Progenitor cell of endocrine pancreas (in vitro differentiated cells): ENCODE measurements at places on chromosomes 5 and 9.
A peak's percentile ranks its signal among the peaks of the same experiment; 100 is the strongest.

- DNase-seq: no peak
Measured at GRCh38 chr5:165906871-165907270, 2384.6 kb upstream of the WWC1 start.

GRCh38 chr9:37943345-37944265, 39.7 kb upstream of the SLC25A51 start:
- no peak for DNase-seq

DNA sequence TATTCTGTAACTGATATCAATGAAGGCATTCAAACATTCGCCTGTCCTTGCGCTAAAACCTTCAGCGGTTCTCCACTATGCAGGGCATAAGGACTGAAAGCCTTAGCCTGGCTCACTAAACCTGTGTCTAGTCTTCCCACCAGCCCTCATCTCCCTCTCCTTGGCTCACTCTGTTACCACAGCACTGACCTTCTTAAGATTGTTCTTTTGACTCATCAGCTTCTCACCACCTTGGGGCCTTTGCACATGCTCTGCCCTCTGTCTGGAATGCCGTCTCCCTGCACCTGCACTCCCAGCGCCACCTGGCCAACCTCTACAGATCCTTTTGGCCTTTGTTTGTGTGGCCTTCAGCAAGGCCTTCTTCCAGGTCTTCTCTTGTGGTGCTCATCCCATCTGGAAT, 131.8 kb upstream of the IER5L start:
- no peak for DNase-seq

DNA sequence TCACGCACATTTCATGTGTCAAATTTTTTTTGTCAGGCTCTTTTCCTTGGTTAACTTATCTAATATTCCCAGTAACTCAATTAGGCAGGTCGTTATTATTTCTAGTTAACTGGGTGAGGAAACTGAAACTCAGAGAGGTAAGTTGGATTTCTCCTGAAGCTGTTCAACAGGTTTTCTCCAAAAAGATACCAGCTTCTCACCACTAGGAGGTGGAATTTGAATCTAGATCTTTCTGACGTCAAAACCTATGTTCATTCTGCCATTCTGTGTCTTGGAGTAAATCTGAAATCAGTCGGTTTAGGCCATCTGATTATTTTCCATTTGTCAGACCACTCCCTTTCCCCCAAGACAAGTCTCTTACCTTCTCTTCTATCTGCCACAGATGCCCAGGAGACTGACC, 572.9 kb downstream of the ACTL7B start:
- no peak for DNase-seq

GRCh38 chr5:9834871-9835770, 205.0 kb upstream of the TAS2R1 start:
- DNase-seq: no peak

- no peak for DNase-seq
Measured at GRCh38 chr5:149289301-149289700, 17.6 kb downstream of the AFAP1L1 start.

DNA sequence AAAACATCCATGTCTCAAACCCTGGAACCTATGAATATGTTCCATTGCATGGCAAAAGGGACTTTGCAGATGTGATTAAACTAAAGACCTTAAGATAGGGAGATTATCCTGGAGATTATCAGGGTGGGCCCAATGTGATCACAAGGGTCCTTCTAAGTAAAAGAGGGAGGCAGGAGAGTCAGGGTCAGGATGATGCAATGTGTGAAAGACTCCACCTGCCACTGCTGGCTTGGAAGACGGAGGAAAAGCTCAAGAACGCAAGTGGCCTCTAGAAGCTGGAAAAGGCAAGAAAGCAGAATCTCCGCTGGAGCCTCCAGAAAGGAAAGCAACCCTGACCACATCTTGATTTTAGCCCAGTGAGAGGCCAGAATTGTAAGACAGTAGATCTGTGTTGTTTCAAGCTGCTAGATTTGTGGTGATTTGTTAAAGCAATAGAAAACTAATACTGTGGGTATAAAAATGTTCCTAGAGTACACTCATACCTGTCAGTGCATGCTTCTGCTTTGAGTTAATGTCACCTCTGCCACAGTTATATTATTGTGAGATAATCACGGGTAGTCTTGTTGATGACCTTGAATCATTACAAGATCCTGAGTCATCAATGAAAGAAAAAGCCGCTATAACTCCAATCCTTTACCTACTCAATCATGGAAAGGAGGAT, 93.5 kb upstream of the TNPO1 start:
- DNase-seq: no peak

- peak; percentile 33 for DNase-seq
Measured at GRCh38 chr9:21995666-21996398, 1.2 kb downstream of the CDKN2B-AS1 start.

DNA sequence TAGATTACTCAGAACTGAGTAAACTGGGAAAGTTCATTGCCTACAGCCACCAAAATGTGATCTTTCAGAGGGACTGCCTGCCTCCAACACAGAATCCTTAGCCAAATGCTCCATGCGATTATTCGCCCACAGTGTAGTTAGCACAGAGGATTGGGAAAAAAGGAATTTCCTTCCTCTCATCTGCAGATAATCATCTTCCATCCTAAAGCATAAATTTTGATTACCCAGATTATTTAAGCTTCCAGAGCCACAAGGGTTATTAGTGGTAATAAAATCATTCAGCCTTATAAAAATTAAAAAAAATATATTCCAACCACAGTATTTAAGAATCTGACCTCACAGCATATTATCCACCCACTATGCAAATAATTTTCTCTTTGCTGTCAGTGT, 285.3 kb upstream of the GRAMD2B start:
- no peak for DNase-seq

GRCh38 chr9:37935096-37935495, 31.2 kb upstream of the SLC25A51 start:
- no peak for DNase-seq

DNA sequence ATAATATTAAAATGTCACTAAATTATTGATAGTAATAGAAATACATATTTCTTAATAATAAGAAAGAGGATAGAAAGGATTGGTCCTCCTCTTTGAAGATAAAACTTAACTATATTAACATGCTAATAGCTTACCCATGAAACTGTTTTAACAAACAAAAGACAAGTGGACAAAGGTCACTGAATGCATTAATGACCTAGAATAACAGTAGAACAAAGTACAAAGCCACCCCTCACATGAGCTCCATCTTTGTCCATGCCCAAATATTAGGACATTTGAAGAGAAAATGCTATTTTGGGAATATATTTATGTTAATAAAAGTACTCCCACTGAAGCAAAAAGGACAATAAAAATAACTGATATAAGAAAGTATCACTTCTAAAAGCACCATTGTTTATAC, 34.1 kb upstream of the SLC22A5 start:
- no peak for DNase-seq

DNA sequence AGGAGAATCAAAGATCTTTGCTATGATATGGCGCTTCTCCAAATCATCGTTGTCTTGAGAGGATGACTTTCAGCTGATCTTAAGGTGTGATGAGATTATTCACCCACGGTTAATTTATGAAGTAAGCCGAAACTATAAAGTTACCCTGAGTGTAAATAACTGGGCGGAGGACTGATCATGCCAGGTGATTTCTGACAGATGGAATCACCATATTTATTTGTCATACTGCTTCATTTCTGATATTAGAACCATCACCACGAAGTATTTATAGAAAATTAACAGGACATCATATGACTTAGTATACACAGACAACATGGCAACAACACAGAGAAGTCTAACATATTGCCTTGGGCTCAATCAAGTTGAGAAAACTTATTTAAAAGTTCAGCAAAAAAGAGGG, 601.9 kb downstream of the RAB3C start:
- DNase-seq: no peak

DNA sequence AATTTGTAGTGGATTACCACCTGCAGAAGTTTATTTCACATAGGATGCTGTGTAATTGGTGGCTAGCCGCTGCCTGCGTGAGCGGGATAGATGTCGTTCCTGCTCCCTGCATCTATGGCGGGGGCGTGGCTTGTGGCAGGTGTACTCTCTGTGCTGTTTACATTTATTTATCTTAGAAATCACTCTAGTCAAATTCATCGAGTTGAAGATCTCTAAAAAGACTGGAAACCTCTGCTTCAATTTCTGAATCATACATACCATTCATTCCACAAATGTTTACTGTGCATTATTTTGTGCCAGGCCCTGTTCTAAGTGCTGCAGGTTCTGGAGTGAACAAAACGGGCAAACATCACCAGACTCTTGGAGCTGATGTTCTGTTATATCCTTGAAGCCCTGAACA, 11.9 kb downstream of the ROPN1L start:
- no peak for DNase-seq

GRCh38 chr9:663541-663940, 178.0 kb upstream of the DMRT1 start:
- no peak for DNase-seq

GRCh38 chr9:71690689-71691435, 77.5 kb downstream of the CEMIP2 start:
- no peak for DNase-seq

DNA sequence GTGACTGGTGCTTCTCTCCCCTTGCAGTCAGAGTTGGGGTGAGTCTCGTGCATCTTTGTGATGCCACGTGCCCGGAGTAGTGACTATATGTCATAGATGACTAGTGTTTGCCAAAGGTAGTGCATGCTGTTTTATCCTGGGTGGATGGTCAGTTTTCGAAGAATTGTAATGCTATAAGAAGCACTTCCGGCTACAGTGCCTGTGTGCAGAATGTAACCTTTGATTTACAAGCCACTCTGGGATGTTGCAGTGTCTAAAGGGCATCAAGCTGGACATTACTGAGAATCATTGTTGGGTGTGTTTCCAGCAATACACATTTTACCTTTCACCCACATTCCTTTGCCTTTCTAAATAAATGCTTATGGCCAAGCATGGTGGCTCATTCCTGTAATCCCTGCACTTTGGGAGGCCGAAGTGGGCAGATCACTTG, 16.7 kb downstream of the MVB12B start:
- no peak for DNase-seq

GRCh38 chr9:2050236-2050635, 35.1 kb downstream of the SMARCA2 start:
- DNase-seq: no peak

DNA sequence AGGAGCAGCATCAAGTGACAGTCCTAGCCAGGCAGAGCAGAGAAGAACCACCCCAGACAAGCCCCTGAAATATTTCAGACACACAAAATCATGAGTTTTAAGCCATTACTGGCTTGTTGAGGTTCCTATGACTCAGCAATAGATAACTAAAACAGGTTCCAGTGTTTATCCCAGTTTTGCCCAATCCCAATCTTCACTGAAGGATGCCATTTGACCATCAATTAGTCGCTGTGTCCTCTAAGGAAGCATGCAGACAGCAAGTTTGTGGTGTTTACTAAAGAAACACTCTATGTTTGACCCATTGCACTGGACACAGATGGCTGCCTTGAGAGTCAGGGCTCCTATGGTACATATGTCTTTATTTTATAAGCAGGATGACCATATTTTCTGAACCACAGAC, 186.7 kb downstream of the SYK start:
- DNase-seq: no peak

GRCh38 chr9:126613651-126614050, at the start of gene LMX1B:
Gene LMX1B, plus strand, starts transcription at chr9:126613928. Its CDS starts 522 bp downstream, at chr9:126614450.
- DNase-seq: no peak

DNA sequence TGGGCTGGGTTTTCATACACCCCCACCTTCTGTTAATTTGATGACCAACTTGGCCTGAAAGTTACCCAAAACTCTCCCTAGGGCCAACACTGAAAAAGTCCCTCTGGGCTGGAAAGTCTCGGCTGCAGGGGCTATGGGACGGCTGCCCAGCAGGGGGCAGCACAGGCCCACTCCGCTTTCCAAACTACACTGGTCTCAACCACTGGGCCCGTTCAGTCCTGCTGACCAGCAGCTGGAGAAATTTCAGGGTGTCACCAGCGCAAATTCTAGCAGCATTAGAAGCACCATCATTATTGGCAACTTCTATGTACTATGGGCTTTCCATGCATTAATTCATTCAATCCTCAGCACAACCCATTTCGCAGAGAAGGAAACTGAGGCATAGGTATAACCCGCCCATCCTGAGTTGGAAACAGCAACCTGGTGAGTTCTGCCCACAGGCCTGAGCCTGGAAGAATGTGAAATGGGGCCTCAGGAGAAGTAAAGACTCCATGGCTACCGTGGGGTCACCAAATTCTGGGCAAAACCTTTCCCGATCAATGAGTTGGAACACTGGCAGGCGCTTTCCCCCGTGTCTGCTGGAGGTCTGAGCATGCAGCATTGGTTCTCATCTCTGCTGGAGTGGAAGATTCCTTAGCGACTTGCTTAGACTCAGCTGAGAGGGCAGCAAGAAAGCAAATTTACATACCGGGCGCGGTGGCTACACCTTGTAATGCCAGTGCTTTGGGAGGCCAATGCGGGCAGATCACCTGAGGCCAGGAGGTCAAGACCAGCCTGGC, 9.7 kb downstream of the ORM2 start:
- peak; percentile 23 for DNase-seq

- DNase-seq: no peak
Measured at GRCh38 chr5:56545016-56545415, 270.3 kb upstream of the MAP3K1 start.

GRCh38 chr5:15215056-15215455, 284.9 kb upstream of the FBXL7 start:
- no peak for DNase-seq

DNA sequence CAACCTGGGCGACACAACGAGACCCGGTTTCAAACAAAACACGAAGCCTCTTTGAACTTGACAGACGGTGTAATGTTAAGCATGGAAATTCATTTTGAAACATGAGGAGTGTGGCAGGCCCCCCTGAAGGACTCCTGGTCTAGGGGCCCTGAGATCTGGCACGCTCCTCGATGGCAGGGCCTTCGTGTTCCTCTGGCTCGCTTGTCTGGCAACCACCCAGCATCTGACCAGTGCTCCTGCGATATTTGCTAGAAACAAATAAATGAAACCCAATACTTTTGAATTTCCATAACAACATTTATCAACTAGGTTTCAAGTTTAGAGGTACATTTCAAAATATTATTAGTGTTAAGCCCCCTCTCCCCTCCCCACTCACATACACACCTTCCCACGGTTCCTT, 193.0 kb downstream of the ERCC6L2 start:
- DNase-seq: no peak

- DNase-seq: no peak
Measured at GRCh38 chr9:38107811-38108304, 38.8 kb upstream of the SHB start.
